ENCODE measurements at places on chromosomes 2 and 18.

DNA sequence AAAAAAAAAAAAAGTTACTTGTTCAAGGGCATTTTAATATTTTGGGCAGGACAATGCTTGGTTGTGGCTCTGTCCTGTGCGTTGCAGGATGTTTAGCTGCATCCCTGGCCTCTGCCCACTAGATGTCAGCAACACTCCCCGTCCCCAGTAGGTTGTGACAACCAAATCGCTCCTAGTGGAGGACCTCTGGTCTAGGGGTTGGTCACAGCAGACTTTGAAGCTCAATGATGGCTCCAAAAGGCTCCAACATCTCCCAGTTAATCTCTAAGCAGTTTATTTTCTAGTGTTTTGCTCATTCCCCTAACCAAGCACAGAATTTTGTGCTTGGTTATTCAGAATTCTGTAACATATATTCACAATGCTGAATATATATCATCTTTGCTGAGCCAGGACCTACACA lies 67.0 kb downstream of the CHRNA1 start:
- peak; percentile 27 for DNase-seq

DNA sequence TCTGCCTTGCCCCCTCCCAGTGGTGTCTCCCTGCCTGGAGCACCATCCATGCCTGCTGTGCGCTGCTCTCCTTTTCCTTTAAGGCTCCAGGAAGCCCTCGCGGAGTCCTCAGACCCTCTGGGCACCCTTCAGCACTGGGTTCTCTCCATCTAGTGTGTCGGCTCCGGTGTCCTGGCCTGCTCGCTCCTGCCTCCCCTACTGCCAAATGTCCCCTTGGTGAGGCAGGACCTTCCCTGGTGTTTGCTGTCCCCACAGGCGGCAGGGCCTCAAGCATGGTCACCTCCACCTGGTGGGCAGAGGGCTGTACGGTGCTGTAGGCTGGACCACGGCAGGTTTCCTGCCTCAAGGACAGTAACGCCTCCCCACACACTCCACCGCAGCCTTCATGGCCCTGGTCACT lies 90.2 kb downstream of the DGKD start:
- DNase-seq, result no peak

DNA sequence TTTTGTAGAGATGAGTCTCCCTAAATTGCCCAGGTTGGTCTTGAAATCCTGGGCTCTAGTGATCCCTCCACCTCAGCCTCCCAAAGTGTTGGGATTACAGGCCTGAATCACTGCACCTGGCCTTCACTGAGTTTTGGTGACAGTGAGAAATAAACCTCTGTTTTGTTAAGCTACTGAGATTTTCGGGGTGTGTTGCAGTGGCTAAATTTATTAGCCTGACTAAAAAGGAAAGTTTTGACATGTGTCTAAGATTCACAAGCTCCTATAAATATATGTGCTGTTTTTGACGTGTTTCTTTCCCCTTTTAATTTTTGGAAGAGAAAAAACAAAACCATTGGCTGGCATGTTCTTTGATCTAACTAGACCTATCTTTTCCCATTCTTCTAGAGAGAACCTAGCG lies 190.5 kb upstream of the MC4R start:
- DNase-seq, result no peak

DNA sequence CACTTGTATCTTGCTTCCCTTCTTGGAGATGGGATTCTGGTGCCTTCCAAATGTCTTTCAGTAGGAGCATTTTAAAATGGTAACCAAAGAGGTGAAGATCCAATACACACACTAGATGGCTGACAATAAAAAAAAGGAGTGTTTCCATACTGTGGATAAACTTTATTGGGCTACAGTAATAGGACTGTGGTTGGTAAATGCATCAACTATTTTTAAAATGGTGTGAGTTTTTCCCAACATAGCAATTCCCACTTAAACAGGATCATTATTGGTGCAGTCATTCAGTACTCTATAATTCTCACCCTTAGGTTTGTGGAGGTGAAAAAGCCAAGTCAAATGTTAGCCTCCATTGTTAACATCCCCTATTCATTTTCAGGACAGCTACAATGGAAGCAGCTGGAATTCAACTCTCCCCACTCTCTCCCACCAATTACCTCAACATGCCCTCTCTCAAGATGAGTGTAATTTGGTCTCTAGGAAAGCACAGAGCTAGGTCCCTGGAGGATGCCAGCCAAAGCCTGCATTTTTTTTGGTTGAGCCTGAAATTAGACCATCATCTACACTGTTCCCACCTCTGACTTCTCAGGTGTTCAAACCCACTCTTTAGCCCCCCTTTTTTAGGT lies 273.3 kb downstream of the TCF4 start:
- DNase-seq, result no peak

DNA sequence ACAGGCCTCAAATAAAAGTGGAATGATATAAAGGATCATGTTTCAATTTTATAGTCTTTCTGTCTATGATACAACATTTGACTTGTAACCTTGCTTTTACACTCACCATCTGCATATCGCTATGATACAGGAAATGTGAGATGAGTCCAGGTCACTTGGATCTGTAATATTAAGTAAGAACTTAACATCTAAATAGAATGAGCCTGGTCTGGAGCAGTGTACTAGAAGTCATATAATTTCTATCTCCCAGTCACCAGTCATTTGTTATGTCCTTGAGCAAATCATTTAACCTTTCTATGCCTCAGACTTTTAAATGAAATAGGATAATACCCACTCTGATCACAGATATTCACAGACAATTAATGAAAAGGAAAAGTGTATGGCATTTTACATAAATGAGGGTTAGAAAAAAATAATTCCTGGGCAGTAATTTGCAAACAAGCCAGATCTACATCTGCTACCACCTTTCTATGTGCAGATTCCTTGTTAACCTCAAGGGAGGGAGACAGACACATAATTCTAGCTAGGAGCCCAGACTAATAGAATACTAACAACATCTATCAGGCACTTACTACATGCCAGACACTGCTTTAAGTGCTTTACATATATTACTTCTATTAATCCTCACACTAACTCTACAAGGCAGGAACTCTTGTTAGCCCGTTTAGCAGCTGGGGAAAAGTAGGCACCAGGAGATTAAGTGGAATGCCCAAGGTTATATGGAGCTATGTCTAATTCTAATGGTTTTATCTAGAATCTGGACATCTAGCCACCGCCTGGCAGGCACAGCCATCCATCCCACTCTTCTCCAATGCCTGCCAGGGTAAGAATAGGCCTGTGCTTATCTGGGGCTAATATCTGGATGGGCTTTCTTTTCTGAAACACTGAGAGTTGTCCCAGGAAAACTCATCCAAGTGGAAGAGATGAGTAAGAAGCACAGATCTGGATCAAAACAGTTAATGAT lies 313.6 kb upstream of the CDH20 start:
- no peak for DNase-seq

DNA sequence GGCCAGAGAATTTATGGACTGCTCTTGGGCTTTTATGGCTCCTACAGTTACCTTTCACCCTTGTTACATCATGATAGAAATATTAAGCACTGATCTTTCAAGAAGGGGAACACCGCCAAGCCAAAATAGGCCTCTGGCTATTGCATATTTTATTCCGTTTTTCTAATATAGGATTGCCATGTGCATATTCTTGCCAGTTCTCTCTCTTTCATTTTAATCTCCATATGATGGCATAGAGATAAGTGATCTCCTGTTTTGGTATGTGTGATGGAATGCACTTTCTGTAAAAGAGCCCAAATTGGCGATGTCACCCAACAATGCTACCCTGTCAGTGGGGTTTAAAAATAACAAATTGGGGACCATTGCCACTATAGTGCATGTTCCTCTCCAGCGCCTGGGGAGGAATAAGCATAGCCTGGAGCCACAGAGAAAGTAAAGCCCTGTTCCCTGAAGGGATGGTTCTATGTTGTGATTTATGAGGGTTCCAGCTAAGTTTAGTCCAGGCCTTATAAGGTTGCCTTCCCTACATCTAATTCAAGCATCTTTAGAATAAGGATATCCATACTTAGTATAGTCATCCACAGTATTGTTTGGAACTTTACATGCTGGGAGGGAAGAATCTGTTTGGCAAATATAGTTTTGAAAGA lies 26.9 kb downstream of the CMPK2 start:
- DNase-seq, result no peak

DNA sequence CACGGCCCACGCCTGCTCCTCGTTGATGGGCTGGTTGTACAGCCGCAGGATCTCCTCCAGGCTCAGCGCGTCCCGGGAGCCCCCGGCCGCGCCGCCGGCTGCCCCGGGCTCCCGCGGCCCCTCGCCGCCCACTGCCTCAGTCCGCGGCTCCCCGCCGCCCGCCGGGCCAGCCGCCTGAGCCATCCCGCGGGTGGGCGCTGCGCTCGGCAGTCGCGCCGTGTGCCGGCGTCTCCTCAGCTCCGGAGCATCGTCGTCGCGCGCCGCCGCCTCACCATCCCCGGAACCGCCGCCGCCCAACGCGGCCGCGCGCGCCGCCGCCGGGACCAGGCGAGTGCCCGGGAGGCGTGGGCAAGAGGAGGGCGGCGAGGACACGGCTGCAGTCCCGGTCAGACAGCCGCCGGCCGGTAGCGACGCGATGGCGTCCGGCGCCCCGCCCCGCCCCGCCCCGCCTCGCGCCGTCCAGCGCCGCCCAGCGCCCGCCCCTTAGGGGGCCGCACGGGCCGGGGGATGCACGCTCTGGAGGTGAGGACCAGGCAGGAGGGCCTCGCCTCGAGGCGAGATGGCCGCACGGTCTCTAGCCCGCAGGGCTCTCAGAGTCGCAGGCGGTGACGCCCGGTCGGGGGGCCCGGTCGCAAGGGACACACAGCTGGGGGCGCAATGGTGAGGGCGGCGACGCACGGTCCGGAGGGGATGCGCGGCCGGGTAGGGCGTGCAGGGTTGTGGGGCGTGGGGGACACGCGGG lies at the start of gene SPIRE1:
Gene SPIRE1, minus strand, starts transcription at position 424 of the 742 bp plus-strand sequence. Its CDS starts 241 bp downstream, at position 183.
- DNase-seq, result peak; percentile 8

DNA sequence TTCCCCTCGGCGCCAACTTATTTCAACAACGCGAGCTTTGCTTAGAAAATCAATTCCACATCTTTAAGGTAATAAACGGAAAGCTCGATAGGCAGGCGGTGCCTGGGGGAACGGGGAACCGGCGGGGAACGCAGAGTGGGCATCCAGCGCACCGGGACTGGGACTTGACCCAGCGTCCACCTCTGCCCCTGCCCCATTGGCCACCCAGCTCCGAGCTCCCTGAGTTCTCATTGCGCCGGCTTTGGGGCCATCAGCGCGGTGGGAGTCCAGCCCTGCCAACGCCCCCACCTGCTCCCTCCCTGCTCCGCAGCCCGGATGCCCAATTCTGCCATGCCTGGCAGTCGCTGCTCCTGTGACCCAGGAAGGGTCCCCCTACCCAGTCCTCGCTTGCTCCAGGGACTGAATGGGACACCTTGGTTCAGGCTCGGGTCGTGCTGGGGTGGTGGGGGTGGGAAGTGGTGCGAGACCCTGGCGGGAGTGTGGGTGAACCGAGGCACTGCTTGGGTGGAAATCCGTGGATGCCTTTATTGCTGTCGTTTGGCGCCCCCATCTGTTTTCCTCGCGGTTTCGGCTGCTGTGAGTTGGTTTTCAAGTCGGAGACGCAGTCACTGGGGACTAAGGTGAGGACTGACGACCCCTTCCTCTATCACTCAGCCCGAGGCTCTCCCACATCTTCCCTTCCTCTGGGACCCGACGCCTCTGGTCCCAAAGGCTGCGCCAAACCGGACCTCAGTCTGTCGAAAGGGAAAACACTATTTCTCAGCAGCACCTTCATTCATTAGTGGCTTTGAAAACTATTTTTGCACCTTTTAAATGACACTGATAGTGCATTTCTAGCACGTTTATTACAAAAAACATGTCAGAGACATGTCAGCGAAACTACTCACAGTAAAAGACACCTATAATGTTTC lies 2.4 kb upstream of the EVX2 start:
- no peak for DNase-seq

DNA sequence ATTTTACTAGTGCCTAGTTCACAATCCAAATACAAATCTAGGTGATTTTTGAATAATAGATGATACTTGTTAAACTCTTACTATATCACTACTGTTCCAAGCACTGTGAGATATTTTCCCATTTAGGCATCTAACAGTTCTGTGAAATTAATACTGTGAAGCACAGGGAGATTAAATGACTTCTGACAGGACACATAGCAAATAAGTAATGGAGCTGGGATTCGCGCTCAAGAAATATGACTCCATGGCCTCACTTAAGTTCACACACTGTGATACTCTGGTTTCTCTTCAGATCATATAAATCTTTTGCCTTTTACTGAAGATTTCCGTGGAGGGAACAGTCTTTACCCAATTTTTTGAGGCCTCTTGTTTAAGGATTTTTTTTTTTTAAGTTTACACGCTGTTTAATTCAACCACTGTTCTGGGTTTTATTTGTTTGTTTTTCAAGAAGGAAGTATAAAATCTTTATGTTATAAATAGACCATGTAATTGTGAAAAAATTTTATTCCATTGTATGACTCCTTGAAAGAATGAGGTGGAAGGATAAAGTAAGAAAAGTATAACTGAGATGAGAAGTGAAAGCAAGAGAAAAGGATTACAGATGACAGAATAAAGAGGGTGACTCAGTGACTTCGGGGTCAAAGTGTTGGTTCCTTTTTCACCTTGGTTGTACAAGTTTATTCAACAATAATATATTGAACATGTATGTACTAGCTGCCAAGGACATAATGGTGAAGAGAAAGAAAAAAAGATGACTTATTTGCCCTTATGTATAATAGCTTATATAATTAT lies 30.2 kb downstream of the RBM45 start:
- DNase-seq, result no peak

DNA sequence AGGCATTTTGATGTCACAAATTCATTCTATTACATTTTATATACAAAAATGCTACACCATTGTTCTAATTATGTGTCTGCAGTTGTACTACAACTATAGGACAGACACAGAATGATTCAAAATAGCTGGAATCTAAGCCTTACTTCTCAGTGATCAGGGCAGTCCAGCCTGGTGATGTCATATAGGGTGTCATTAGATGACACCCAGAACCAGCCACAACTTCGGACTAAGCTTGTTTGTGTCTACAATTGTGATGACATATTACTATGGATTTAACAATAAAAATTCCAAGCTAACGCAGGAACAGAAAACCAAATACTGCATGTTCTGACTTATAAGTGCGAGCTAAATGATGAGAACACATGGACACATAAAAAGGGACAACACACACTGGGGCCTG lies 31.0 kb downstream of the M1AP start:
- DNase-seq, result no peak

GRCh38 chr2:158726911-158727592 lies 68.1 kb upstream of the DAPL1 start:
- no peak for DNase-seq

All from stimulated activated CD4-positive, alpha-beta T cell treated with anti-CD3 and anti-CD28 coated beads, TNF-alpha, amount 100 ng/mL, for 4 hours (primary cell).